ENCODE measurements at places on chromosomes 13 and 19.

DNA sequence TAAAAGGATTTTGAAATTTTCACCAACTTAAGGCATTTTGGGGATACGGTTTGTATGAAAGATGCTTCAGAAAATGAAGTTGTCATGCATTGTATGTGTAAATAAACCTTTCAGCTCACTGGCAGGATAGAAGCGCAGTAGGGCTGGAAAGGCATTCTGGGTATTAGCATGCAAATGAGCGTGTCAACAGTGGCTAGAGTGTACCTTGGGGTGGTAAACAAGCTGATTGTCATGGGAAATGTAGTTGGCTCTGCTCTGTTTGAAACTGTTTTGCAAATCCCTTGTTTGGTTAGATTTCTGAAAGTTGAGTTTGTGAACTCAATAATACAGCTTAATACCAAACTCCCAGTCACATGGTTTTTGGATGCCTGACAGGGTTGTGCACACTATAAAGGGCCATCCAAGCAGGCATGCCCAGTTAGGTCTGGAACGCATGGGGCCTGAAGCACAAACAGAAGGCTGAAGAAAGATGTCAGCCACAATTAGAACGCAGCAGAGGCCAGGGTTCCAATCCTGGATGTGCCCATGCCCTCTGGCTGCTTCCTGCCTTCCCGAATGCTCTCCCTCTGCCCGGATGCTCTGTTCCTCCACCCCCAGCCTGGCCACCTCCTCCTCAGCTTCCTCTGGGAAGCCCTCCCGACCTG lies 14.6 kb downstream of the GSX1 start:
- no peak for DNase-seq

- no peak for DNase-seq
These were observed 91.0 kb upstream of the MYCBP2 start for GRCh38 chr13:77417897-77418296.

DNA sequence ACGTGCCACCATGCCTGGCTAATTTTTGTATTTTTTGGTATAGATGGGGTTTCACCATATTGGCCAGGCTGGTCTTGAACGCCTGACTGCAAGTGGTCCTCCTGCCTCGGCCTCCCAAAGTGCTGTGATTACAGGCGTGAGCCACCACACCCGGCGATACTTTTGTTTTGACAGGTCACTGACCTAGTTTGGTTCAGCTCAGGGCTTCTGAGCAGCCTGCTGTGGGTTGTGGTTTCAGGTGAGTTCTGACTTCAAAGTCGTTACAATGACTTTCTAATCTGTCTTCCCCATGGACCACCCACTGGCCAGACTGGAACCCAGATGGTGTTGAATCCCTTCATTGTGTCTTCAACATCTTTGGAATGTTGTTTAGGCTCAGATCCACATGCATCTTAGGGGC lies 73.8 kb downstream of the TRPM4 start:
- no peak for DNase-seq

DNA sequence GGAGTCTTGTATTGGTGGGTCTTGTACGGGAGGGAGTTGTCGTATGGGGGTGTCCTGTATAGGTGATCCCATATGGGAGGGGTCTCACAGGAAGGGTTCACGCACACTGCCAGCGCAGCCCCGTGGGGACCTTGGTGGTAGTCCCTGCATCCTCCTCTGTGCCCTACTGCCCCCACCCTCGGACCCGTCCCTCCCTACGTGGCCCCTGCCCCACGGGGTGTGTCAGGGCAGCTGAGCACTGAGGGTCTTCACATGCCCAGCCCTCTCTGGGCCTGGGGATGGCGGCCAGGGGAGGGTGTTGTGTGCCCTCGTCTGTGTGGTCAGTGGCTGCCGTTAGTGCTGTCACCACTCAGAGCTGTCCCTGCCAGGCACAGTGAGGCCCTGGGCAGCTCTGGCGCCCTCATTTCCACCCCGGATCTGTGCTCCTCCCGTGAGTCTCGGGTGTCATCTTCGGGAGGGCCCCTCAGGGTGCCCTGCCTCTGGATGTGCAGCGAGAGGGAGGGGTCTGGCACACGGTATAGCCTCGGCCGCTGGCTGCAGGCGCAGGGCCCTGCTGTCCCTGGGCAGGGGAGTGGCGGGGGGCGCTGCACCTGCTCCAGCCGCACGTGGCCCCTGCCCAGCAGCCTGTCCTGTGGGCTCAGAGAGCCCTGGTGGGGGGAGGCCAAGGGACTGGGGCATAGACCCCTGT lies 16.0 kb upstream of the GNA15 start:
- DNase-seq: no peak

GRCh38 chr19:17499648-17500446 lies 11.6 kb upstream of the PGLS start:
- no peak for DNase-seq

GRCh38 chr19:50580970-50581634 lies 12.9 kb upstream of the LRRC4B start:
- no peak for DNase-seq

DNA sequence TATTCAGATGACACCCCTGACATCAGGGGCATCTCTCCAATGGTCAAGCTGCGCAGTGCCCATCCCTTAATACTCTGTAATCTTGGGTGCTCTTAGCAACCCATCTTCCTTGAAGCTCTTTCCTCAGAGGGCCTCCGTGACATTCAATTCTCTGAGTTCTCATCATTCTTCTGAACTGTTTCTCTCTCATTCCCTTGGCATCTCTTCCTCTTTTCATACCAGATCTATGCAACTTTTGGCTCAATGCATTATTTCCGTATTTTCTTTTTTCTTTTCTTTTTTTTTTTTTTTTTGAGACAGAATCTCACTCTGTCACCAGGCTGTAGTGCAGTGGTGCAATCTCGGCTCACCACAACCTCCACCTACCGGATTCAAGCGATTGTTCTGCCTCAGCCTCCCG lies 53.9 kb downstream of the PCDH8 start:
- no peak for DNase-seq
